ENCODE measurements at places on chromosomes 12 and 14. TPM values are rescaled to one million over a fixed set of nuclear protein-coding genes. Genes with fewer than 3 reads are reported as not detected.

Gene CARMIL3
- total RNA-seq, result 0.40 TPM

Gene SNAPC1
- 13.1 TPM for total RNA-seq

Gene KRT72
- total RNA-seq, result not detected

Gene UNC79
- total RNA-seq, result 0.02 TPM

Gene PELI2
- total RNA-seq, result 0.93 TPM

Gene ZFHX2
- 1.2 TPM for total RNA-seq

Gene AKAP5
- total RNA-seq, result 0.40 TPM

Gene PRPH
- total RNA-seq, result 1.6 TPM

Gene RASSF9
- total RNA-seq, result 0.67 TPM

Gene E2F7
- 7.0 TPM for total RNA-seq

Gene HCAR1
- total RNA-seq, result 0.02 TPM

Gene B3GNT4
- 0.54 TPM for total RNA-seq

Gene ZNF385A
- total RNA-seq, result 20.3 TPM

Gene BMP4
- 2.0 TPM for total RNA-seq

Gene BHLHE41
- total RNA-seq, result 0.66 TPM

Gene FAM186B
- 0.15 TPM for total RNA-seq

Gene OR6C1
- total RNA-seq, result not detected

Gene PHETA1
- 9.2 TPM for total RNA-seq

Gene PDE3A
- total RNA-seq, result 4.3 TPM

Gene TCL1B
- not detected for total RNA-seq

Gene CCDC177
- 0.02 TPM for total RNA-seq

Gene PIGH
- total RNA-seq, result 20.8 TPM
